ENCODE measurements at places on chromosomes 5 and 9.
A peak's percentile ranks its signal among the peaks of the same experiment; 100 is the strongest.

GRCh38 chr9:84111726-84112125, 131.1 kb downstream of the RMI1 start:
- DNase-seq = no peak

GRCh38 chr9:81344366-81344765, 345.0 kb downstream of the TLE1 start:
- DNase-seq = no peak

DNA sequence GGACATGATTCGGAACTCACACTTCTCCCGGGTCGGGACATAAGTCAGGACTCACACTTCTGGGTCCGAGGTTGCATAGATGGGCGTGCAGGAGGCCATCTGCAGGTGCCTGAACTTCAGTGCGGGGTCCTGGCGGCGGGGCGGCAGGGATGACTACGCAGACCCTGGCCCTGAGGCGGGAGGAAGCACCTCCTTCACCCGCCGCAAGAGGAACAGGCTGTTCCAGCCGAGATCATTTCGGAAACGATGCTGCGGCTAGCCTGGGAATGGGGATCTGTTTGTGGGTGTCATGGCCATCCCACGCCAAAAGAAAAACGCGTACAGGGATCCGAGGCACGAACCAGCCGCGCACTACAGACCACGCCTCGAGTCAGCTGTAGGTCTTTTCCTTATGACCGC, 196.6 kb downstream of the TTLL11 start:
- DNase-seq = no peak

- DNase-seq = no peak
Observed at GRCh38 chr9:82275258-82275927, 286.8 kb downstream of the SPATA31D1 start.

- no peak for DNase-seq
Observed at GRCh38 chr9:123883634-123884033, 46.3 kb downstream of the DENND1A start.

- DNase-seq = no peak
Observed at GRCh38 chr5:178376921-178377582, 144.4 kb upstream of the PHYKPL start.

DNA sequence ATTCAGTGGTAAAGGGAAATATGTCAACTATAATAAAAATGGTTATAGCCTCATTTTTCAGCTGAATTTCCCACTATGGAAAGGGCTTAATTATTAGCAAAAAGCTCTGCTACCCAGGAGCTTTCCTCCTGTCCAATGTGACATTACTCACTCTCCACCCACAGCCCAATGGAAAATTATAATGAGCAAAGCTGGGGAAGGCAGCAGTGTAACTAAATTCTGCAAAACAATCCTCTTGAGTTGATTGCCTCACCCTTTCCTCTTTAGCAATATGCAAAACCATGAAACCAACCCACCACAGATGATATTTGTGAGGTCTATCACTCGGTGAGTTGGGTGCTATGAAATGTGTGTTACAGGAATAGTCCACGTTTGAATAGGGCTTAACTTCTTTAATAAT, 14.0 kb upstream of the PLPPR1 start:
- DNase-seq = no peak

DNA sequence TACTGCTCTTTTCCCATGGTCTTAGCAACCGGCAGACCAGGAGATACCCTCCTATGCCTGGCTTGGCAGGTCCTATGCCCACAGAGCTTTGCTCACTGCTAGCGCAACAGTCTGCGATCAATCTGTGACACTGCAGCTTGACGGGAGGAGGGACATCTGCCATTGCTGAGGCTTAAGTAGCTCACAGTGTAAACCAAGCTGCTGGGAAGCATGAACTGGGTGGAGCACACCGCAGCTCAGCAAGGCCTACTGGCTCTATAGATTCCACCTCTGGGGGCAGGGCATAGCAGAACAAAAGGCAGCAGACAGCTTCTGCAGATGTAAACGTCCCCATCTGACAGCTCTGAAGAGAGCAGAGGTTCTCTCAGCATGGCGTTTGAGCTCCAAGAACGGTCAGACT, 40.4 kb downstream of the MCTP1 start:
- no peak for DNase-seq

GRCh38 chr5:88761269-88761850, 121.6 kb downstream of the MEF2C start:
- DNase-seq = no peak

- no peak for DNase-seq
Observed at GRCh38 chr9:38018958-38019602, 49.9 kb downstream of the SHB start.

- no peak for DNase-seq
Observed at GRCh38 chr9:127273326-127273725, 8.8 kb downstream of the GARNL3 start.

GRCh38 chr5:168260353-168261226, 30.9 kb upstream of the WWC1 start:
- DNase-seq = no peak

GRCh38 chr5:36939969-36940858, 63.6 kb downstream of the NIPBL start:
- no peak for DNase-seq

GRCh38 chr9:92488681-92489550, 6.6 kb upstream of the ASPN start:
- DNase-seq = no peak

- no peak for DNase-seq
Observed at GRCh38 chr5:41148448-41148847, 64.9 kb downstream of the C6 start.

DNA sequence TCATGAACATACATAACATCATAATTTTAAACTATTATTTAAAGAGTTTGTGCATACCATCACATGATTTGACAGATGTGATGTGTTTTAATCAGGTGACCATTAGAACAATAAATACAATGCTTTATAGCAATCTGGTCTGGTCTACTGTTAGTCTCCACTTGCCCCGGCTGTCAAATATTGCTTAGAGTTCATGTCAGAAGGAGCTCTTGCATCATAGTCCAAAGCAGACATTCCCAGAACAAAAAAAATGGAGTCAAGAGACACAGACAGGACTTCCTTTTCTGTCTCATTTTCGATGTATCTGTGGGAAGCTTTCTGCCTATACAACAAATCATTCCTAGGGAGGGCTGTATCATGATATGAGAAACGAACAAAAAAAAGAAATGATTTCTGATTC, 979.2 kb upstream of the WWC1 start:
- DNase-seq = no peak

GRCh38 chr9:94065535-94065961, 18.7 kb upstream of the PTPDC1 start:
- DNase-seq = peak; percentile 11

GRCh38 chr5:57715296-57715695, 232.7 kb upstream of the ACTBL2 start:
- no peak for DNase-seq

- DNase-seq = no peak
Observed at GRCh38 chr5:81687292-81687691, 63.6 kb downstream of the SSBP2 start.

- DNase-seq = no peak
Observed at GRCh38 chr9:137009938-137010732, 13.8 kb upstream of the CLIC3 start.

GRCh38 chr9:84340535-84340934, at the start of gene SLC28A3:
Gene SLC28A3 (minus strand): TSS chr9:84340758. CDS start chr9:84340633, 125 bp downstream.
- DNase-seq = no peak

- no peak for DNase-seq
Observed at GRCh38 chr5:149450199-149450598, 71.1 kb upstream of the IL17B start.

DNA sequence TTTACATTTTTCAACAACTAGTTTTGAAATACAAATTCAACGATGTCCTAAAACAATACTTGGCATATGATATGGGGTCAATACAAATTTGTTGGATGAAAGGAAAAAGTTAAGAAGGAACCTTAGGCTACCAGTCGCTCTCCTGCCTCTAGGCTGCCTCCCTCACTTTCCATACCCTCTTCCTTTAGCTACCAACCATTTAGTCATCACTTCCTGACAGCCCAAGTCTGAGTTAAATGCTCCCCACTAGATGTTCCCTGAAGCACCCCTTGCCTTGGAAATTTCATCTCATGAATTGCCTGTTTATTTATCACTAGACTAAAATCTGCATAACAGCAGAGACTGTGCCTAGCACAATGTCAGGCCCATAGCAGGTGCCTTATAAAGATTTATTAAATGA, 2.7 kb upstream of the LARS1 start:
- no peak for DNase-seq

- DNase-seq = no peak
Observed at GRCh38 chr5:179142434-179143198, 82.4 kb downstream of the ZNF354C start.

DNA sequence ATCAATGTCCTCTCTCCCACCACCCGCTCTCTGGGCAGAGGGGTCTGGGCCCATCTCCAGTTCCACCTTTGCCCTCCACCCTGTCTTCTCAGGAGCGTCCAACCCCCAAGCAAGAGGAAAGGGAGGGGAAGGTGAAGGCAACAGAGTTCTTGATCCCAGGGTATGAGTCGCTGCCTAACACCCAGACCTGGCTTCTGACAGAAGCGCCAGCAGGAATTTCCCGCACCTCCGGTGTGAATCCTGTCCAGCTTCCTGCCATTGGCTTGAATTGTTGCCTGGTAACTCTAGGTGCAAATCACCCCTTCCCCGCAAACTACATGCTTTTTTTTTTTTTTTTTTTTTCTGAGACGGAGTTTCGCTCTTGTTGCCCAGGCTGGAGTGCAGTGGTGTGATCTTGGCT, 84.2 kb upstream of the IER5L start:
- no peak for DNase-seq

- DNase-seq = no peak
Observed at GRCh38 chr5:123428521-123429220, 5.5 kb upstream of the CEP120 start.

DNA sequence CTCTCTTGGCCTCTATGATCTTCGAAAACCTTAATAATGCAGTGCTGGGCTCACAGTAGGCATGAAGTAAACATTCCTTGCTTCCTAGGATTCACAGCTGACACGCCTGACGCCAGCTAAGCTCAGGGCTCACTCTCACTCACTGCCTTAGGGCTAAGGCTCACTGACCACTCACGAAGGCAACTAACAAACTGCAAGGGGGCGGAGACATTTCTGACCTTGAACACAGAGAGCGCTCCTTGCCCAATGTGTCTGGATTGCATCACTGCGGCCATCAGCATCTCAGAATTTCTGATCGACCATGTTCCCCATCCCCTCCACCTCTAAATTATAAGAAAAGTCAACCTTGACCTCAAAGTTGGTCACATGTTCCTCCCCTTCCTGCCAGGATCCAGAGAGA, 372.6 kb downstream of the EBF1 start:
- DNase-seq = no peak

DNA sequence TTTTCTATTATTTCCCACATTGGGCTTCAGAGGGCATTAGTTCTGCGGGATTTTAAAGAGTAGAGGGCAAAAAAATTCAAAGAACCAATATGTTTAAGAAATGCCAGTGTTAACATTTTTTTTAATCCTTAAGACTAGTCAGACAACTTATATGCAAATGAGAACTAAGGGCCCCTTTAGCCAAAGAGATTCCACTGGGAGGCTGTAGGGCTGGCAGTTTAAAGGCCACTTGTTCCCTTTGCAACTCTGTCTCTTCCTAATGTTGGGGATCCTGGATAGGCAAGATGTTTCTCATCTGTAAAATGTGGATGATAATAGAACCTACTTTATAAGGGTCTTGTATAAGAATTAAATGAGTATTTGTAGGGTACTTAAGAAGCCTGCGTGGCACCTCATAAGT, 1395.9 kb downstream of the PTPRD start:
- no peak for DNase-seq

- no peak for DNase-seq
Observed at GRCh38 chr9:111582888-111583287, 16.6 kb downstream of the PTGR1 start.

- DNase-seq = no peak
Observed at GRCh38 chr5:34928267-34928666, 1.1 kb upstream of the DNAJC21 start.

DNA sequence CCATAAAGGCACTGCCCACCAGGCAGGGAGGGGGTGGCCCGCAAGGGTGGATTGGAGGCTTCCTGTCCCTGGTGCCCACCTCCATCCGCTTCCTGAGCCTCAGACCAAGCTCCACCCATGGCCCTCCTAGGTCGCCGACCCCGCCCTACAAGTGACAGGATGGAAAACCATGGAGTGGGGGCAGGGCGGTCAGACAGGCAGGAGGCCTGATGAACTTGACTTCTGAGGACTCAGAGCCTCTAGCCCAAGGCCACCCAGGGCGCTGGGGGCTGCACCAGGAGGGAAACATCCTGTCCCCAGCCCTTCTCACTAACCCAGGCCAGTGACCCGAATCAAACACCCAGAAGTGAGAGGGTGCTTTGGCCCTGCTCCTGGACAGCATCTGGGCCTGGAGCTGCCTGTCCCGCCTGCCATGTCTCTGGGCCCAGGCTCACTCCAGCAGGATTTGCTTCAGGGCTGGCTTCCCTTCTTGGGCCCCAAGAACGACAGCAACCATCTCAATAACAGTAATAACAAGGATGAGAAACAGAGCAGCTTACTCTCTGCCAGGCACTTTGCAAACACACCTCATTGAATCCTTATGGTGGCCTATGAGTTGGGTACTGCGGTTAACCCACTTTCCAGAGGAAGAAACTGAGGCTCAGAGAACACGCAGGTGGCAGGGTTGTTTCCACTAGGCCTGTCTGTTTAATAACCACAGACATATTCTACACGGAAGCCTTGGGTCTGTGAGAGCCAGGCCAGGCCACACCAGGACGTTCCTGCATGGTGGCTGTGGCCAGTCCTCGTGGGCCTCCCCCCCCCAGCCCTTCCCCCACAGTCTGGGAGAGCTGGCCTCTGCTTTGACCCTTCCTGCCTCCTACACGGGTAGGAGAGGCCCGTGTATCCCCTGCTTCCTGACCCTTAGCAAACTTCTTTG, 4.4 kb upstream of the ST6GALNAC6 start:
- DNase-seq = no peak

DNA sequence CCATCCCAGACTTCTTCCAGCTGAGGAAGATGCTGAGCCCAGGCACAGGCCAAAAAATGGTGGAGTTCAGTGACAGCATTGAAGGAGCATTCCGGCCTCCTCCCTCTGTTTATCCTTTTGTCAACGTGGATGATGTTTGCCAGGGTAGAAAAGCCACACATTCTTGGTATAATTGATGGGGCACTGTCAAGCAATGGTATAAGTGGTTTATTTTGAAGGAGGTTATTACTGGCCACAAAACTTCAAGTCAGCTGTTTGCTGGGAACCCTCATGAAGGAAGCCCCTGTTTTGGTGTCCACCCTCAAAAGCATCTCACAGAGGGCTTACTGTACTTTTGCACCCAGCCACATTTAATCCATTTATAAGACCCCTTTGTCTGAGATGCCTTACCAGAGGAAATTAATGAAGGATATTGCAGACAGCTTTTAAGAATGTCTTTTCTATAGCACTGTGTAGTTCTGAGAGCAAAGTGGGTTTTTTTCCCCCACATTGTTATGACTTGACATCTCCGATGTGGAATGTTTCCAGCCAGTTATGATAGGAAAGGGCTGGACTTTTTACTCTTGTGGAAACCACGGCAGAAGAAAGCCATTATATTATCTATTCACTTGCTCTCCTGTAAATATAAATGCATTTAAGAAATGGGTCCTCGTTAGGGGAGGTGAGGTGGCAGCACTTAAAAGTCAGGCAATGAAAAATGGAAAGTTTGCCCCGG, 95.5 kb upstream of the SPATA31D4 start:
- no peak for DNase-seq

- DNase-seq = no peak
Observed at GRCh38 chr5:151023047-151023615, 2.7 kb downstream of the GPX3 start.

All from NCI-H1417 treated with DMSO at 0.1 percent for 48 hours (cell line).